ENCODE measurements at places on chromosomes 11 and 22.

DNA sequence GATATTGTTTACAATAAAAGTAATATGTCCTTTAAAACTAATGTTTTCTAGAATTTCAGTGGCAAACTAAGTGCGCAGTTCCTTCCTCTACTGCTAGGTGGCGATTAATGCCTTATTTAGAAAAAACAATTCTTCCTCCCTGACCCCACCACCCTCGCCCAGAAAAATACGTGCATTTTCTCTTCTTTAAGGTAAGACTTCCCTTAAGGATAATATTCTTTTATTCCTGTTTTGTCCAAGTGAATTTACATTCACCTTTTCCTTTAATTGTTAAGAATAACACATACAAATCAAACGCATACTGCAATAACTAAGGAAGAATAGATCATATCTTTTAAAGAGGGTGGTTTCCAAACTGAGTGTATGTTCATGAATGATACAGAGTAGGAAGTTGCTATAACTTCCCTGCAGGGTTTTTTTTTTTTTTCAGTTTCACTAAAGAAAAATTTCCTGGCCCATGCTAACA is 17.0 kb upstream of the PSMA1 start:
- DNase-seq: peak; percentile 50

DNA sequence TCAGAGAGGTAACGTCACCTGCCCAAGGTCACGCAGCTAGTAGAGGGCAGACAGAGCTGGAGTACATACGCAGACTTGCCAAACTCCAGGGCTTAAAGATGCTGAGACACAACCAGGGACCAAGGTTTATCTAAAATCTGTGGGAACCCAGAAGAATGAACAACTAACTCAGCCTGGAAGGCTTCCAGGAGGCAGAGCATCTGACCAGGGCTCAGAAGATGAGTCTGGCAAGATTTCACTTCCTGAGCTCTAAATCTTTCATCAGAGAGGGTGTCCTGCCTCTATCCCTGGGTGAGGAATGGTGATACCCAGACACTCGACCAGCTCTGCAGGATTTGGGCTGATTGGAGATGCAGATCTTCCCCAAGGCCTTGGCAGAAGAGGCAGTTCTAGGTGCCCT is 9.1 kb downstream of the GAL3ST1 start:
- no peak for DNase-seq

GRCh38 chr11:104254347-104254746 is 90.4 kb upstream of the PDGFD start:
- no peak for DNase-seq

DNA sequence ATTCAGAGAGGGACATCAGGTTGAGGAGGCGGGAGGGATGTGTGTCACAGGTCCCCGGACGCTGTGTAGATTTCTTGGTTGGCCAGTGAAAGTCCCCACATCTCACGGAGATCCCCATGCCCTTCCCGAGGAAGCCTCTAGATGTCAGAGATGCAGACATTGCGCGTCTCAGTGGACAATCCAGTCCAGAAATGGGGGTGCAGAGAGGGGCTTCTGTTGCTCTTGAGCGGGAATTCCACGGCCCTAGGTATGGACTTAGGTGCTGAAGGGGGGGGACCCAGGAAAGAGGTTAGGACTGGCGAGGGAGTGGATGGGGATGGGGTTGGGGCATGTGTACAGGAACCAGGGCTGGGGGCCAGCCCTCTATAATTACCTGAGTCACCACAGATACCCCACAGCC is 7.0 kb downstream of the THY1 start:
- no peak for DNase-seq

DNA sequence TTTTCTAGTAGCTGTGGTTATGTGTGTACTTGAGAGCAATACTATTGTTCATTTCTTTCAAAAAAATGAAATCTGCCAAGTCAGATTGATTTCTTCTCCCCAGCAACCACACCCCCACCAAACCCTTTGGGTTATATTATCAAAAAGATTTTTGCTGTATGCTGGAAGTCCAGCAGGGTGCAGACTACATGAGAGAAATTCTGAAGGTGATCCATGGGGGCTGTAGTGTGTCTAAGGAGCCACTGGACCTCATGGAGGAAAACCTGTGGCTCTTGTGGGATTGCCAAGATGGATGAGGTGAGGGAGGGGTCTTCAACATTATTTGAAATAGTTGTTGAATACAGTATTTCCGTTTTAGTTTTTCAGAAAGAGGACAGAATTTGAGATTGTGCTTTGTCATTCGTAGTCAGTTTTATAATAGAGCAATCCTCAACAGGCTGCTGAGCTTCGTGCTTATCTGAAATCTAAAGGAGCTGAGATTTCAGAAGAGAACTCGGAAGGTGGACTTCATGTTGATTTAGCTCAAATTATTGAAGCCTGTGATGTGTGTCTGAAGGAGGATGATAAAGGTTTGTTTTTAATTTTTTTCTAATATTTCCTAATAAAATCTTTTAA is 3.1 kb downstream of the EIF3M start:
- DNase-seq: no peak

- DNase-seq: no peak
Measured at GRCh38 chr11:75260396-75261170, 20.0 kb downstream of the TPBGL start.

DNA sequence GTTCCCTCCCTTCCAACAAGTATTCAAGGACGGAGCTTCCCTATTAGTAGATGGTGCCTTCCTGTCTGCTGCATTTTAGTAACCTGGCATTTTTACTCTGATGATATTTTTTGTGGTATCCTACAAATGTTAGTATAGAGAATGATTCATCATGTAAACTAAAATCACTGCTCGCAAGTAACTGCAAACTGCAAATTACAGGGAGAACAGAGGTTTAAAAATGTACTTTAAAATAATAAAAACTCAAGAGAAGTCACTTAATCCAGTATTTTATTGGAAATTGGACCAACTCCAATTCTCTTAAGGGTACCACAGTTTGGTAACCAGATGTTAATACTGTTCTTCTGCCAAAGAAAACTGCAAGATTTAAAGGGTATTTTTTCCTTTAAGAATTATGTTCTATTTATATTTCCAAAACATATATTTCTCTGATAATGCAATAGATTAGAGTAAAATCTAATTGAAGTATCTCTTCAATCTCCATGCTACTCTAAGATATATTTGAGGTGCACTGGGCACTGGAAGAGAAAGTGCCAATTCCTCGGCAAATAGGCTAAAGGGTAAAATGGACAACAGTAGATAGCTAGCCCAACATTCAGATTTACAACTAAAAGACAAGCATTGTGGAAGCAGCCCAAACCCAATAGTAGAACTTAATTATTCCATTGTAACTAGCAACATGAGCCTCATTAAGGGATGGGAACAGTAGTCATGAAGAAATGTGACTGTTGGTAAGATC is 298.0 kb downstream of the TTC28 start:
- DNase-seq: no peak

DNA sequence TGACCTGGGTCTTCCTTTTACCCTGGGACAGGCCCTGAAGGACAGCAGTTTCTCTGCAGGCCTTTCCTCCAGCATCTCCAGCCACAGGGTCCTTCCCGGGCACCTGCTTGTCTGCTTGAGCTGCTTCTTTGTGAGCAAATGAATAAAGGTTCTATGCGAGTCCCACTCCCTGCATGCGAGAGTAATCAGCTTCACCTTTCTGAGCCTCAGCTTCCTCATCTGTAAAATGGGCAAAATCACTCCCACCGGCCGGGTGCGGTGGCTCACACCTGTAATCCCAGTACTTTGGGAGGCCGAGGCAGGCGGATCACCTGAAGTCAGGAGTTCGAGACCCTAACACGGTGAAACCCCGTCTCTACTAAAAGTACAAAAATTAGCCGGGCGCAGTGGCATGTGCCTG is 31.1 kb downstream of the IFT27 start:
- DNase-seq: no peak

GRCh38 chr11:128500493-128500892 is 86.9 kb downstream of the ETS1 start:
- no peak for DNase-seq

GRCh38 chr22:37634417-37634924 is 5.0 kb upstream of the SH3BP1 start:
- DNase-seq: no peak

GRCh38 chr11:94132152-94132558 is 3.5 kb downstream of the PANX1 start:
- no peak for DNase-seq

GRCh38 chr11:32439501-32440210 is 4.3 kb upstream of the WT1 start:
- DNase-seq: no peak

- DNase-seq: peak; percentile 39
Measured at GRCh38 chr22:20430101-20430719, 7.4 kb downstream of the SCARF2 start.

DNA sequence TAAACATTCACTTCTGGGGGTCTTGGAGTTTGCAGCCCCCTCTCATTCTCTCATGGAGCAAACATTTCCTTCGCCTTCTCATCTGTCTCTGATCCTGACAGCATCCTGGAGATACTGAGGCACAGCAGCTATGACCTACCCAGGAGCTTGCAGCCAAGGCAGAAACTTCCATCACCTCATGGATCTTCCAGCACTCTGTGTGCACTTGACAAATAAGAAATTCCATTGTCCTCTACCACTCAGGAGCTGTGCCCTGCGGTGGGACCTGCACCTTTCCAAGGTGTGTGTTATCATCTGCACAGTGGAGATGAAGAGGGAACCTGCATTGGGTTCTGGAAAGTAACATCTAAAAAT is 49.1 kb downstream of the GGTLC2 start:
- no peak for DNase-seq

DNA sequence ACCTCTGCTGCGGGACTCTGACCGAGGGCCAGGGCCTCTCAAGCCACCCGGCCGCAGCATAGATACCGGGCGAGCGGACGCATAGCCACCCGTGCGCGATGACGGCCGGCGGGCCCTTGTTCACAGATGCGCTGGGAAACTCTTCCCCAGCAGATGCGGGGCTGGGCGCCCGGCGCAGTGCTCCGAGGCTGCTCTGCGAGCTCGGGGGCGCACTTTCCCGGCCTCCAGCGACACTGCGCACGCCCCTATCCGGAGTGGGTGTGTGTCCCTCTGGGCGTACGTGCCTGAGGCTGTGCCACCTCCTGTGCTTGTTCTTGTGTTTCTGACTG is 104.7 kb upstream of the E2F8 start:
- peak; percentile 62 for DNase-seq

Data from NCI-H1105 treated with DMSO at 0.1 percent for 48 hours (cell line).